Left lobe of liver (tissue), 2 donors: ENCODE measurements at places on chromosomes 5 and 9. TPM values are rescaled to one million over a fixed set of nuclear protein-coding genes. Genes with fewer than 3 reads are reported as not detected.
A peak's percentile ranks its signal among the peaks of the same experiment; 100 is the strongest.

- DNase-seq, result no peak
Measured at GRCh38 chr9:125805586-125805985, 58.4 kb downstream of the PBX3 start.

GRCh38 chr5:153256-153655 lies 38.0 kb upstream of the LRRC14B start:
- no peak for DNase-seq

- DNase-seq, result no peak
Measured at GRCh38 chr5:74433255-74433895, 207.2 kb downstream of the ENC1 start.

- no peak for DNase-seq
Measured at GRCh38 chr9:136682710-136683109, 4.5 kb downstream of the AGPAT2 start.

DNA sequence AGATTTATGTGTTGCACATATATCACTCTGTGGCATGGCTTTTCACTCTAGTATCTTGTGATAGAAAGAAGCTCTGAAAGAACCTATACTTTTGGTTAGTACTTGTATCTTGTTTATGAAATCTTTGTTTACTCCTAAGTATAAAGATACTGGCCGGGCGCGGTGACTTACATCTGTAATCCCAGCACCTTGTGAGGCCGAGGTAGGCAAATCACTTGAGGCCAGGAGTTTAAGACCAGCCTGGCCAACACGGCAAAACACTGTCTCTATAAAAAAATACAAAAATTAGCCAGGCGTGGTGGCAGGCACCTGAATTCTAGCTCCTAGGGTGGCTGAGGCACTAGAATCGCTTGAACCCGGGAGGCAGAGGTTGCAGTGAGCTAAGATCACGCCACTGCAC lies 128.7 kb downstream of the FBXO38 start:
- DNase-seq, result no peak

- no peak for DNase-seq
Measured at GRCh38 chr5:14463629-14464028, 118.0 kb upstream of the OTULINL start.

- DNase-seq, result no peak
Measured at GRCh38 chr9:98983295-98984268, 39.9 kb downstream of the COL15A1 start.

GRCh38 chr9:87725356-87725899 lies 491 bp upstream of the CTSL start:
- no peak for DNase-seq

DNA sequence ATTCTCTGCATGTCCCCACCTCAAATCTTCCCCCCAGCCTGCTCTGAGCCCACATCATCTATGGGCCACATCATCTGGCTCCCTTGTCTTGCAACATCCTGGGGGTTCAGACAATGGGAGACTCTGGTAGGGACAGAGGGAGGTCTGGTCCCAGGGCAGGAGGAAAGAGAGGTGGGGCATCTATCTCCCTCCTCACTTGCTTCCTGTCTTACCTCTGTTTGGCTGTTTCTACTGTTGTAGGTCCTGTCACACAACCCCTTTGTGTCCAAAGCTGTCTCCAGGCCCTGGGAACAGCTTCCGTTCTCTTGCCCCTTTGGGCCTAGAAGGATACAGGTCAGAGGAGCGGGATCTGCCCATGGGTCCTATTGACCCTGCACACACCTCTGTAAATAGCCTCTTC lies 227.2 kb downstream of the NSG2 start:
- no peak for DNase-seq

DNA sequence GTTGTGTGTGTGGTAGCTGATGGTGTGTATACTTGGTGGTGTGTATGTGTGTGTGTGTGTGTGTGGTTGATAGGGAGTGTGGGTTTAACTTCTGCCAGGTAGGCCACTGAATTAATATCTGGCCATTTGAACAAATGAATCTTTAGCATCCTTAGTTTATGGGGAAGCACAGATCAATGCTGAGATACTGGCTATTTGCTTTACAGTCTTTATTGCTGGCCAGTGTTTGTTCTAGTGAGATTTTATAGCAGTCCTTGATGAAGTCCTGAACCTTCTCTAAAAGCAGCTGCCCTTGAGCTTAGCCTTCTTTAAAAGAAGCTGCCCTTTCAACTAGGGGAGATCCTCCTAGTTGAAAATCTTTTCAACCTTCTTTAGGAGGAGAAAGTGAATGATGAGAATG lies 69.3 kb downstream of the MACIR start:
- DNase-seq, result no peak

- DNase-seq, result no peak
Measured at GRCh38 chr5:21684992-21685391, 1168.2 kb downstream of the CDH12 start.

- no peak for DNase-seq
Measured at GRCh38 chr5:150175076-150175475, 8.5 kb downstream of the CDX1 start.

- no peak for DNase-seq
Measured at GRCh38 chr9:27540502-27540901, 10.9 kb upstream of the MOB3B start.

GRCh38 chr5:154386952-154387629 lies 58.7 kb upstream of the SAP30L start:
- no peak for DNase-seq

GRCh38 chr9:123373946-123374345 lies 17.9 kb downstream of the CRB2 start:
- DNase-seq, result no peak

- no peak for DNase-seq
Measured at GRCh38 chr9:123407217-123407851, 51.3 kb downstream of the CRB2 start.

GRCh38 chr9:136306211-136307208 lies 2.6 kb upstream of the CCDC187 start:
- DNase-seq, result no peak

DNA sequence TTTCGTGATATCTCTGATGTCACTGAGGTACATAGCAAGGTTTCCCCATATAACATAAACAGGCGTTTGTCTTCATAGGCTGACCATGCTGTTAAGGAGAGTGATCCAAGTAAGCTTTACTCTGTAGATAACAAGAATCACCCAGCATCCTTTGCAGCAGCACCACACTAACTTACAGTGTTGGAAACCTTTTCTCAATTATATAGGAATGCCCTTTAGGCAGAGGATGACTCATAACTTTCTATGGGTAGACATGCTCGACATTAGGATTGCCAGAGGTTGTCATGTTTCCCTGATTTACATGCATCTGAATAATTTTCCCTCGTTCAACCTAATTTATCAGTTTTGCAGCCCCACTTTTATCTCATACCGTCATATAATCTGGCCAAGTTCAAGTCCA lies 870.0 kb upstream of the CDH9 start:
- DNase-seq, result no peak

DNA sequence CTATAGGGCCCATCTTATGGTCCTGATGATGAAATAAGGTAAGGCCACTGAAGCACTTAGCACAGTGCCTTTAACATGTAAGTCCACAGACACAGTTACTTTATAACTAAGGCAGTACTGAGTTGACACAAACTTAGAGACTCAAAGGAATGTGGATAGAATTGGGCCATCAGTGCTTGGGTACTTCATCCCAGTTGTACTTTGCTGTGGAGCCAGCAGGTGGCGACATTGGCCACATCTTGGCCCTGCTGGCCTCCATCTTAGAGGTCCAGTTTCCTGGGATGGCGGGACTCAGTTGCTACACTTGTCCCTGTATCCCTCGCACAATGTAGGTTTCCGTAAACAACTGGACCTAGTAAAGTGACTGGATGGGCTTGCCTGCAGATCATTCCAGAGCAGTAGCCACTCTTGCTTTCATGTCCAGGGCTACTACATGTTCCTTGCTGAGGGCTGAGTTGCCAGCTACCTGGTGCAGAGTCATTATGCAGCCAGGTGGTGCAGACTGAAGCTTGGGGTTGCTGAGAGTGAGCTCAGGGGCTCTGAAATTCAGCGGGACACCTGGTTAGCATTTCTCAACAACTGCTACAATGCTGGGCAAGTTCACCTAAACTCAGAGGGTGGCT lies 10.6 kb downstream of the MTAP start:
- DNase-seq, result peak; percentile 71

DNA sequence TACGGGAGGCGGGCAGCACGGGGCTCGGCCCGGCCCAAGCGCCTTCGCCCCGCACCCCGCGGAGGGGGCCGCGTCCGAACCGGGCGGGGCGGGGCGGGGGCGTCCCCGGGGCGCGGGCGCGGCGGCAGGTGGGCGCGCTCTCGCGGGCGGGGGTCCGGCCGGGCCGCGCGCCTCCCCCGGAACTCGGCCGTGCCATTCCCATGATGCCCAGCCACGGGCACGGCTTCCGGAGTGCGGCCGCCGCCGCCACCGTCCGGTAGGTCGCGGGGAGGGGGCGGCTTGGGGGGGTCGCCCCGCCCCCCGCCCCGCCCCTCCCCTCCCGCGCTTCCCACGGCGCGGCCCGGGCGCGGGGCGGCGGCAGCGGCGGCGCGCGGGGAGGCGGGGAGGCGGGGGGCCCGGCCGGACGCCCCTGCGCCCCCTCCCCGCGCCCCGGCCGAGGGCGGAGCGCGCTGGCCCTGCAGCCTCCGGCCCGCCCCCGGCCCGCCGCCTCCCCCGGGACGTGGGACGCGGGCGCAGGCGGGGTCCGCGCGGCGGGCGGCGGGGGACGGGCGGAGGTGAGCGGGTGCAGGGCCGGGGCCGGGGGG lies at the start of gene PPP1R26:
Gene PPP1R26, plus strand, starts transcription at position 314 of the 584 bp plus-strand sequence. CDS start 4,729 bp downstream, outside the sequence.
- no peak for DNase-seq

The SLC27A4 gene
- 30.3 TPM for total RNA-seq

The LCN15 gene
- not detected for total RNA-seq

The CDH6 gene
- total RNA-seq, result 1.3 TPM

The NPR3 gene
- 3.5 TPM for total RNA-seq

The QRFP gene
- not detected for total RNA-seq

The NIM1K gene
- 0.50 TPM for total RNA-seq

The SLC6A3 gene
- total RNA-seq, result not detected

The AGXT2 gene
- total RNA-seq, result 50.8 TPM

The PCDHGA2 gene
- 1.1 TPM for total RNA-seq

The OR1J2 gene
- not detected for total RNA-seq

The STXBP1 gene
- total RNA-seq, result 3.8 TPM

The SKP2 gene
- 28.9 TPM for total RNA-seq
